ENCODE measurements at places on chromosomes 5 and 9.
A peak's percentile ranks its signal among the peaks of the same experiment; 100 is the strongest.

- DNase-seq: no peak
These were observed 52.9 kb upstream of the ZNF366 start for GRCh38 chr5:72559866-72560766.

DNA sequence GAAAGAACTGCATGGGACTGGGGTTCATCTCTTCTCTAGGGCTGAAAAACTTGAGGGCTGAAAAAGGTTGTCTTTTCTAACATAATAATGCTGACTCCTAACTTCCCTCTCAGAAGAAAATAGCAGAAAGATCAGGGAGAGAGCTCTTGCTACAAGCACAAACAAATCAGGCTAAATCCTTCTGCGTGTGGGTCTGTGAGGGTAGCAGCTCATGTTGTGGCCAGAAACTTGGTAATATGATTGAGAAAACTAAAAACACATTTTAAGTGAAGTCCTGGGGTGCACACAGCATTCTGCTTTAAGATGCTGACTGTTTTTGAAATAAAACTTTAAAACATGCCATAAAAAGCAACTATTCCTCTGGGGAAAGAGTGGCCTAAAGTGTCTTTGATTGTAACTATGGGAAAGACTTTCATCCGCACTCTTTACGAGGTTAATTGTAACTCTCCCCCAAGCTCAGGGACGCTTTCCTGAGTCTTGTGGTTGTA, 56.7 kb downstream of the SAXO1 start:
- DNase-seq: no peak

- no peak for DNase-seq
These were observed 9.9 kb upstream of the B4GALT1 start for GRCh38 chr9:33177086-33177485.

- peak; percentile 50 for DNase-seq
These were observed 128.9 kb downstream of the BARX1 start for GRCh38 chr9:93826209-93826608.

GRCh38 chr9:114154600-114155102, 686 bp upstream of the COL27A1 start:
- DNase-seq: no peak
